NCI-H2107 (cell line): ENCODE measurements at places on chromosomes 16 and 17.

GRCh38 chr17:80109066-80109660, 7.8 kb downstream of the GAA start:
- DNase-seq = no peak

DNA sequence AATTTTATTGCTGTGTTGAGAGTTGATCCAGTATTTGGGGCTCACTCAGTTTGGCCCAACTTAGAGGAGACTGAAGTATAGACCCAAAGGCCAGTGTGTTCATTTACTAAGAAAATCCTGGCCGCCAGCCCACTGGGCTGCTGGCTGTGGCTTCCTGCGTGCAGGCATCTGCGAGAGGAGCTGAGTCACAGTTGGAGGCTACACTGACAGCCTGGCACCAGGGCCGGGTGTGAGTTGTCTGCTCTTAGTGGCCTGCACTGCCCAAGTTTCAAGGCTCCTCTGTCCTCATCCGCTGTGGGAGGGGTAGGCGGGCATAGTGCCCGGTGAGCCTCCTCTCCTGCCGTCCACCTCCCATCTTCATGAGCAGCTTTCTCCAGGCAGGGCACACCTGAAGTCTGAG, 54.2 kb downstream of the PLD6 start:
- no peak for DNase-seq

DNA sequence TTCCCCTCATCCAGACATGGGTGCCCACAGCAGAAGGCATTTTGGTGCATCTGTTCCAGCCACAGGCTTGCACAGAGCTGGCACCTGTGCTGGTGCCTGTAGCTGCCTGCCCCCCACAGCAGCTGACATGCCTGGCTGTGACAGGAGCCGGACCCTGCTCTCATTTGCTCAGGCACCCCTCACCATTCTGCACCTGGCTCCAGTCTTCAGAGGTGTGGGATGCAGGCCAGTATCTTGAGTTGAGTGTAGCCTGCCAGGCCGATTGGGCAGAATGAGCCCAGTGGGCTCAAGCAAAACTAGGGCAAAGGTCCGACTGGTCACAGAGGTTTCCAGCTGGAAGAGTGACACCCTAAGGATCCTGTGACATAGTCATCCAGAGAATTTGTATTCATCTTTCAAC, 887.7 kb downstream of the CDH11 start:
- DNase-seq = no peak

- DNase-seq = no peak
These were observed 12.7 kb upstream of the RABEP1 start for GRCh38 chr17:5269241-5269960.

DNA sequence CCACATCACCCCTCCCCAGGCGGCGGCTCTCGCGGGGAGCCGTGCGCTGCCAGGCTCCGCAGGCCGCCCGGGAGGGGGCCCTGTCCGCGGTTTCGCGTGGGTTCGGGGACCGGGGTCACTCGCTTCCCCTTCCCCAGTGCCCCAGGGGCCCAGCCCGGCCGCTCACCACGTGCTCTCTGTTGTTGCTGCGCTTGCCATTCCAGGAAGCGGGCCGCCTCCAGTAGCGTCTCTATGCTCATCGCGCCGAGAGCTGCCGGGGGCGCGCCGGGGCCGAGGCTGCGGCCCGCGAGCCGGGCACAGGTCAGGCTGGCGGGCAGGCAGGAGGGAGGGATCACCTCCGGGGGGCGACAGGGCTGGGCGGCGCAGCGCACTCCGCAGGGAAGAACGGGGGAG, 390 bp downstream of the MNT start:
- DNase-seq = no peak

DNA sequence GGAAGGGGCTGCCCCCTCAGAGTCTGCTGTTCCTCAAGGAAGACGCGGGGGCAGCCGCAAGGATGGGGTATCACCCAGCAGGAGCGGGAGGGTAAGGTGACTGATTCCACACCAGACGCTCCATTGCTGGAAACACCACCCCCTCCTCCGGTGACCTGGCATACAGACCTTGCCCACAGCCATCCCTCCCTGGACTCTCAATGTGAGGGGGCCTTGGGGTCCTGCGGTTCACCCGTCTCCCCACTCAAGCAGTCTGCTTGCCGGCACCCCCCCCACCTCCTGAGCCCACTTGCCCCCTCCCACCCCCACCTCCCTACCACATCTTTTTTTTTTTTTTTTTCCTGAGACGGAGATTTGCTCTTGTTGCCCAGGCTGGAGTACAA, 12.1 kb upstream of the HS3ST6 start:
- DNase-seq = no peak

DNA sequence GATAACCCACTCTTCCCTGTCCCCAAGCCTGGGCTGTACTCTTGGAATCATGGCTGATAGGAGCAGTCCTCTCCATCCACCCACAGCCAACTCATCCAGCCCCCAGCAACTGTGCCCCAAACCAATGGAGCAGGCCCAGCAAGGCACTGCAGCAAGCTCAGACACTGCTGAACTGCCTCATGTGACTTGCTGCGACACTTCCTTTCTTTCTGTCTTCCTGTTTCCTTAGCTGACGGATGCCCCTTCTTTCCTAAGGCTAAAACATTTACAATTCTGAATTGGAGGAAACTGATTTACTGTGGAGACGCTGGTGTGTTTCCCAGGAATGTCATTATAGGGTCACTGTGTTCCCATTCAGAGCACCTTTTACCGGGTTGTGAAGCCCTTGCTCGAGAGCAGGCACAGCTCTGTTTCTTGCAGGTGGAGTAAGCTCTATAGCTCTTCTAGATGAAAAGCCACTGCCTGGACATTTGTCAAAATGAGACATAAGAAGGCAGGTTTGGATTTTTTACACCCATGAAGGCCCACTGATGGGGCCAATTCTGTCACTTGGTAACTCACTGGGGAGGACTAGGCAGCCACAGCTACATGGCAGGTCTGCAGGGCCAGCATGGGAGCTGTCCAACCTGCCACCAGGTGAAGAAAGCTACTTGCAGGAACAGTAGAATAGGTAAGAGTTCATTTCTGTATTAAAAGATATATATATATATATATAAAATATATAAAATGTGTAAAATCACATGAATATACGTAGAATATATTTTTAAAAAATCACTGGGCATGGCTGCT, 27.4 kb downstream of the TMEM11 start:
- no peak for DNase-seq

DNA sequence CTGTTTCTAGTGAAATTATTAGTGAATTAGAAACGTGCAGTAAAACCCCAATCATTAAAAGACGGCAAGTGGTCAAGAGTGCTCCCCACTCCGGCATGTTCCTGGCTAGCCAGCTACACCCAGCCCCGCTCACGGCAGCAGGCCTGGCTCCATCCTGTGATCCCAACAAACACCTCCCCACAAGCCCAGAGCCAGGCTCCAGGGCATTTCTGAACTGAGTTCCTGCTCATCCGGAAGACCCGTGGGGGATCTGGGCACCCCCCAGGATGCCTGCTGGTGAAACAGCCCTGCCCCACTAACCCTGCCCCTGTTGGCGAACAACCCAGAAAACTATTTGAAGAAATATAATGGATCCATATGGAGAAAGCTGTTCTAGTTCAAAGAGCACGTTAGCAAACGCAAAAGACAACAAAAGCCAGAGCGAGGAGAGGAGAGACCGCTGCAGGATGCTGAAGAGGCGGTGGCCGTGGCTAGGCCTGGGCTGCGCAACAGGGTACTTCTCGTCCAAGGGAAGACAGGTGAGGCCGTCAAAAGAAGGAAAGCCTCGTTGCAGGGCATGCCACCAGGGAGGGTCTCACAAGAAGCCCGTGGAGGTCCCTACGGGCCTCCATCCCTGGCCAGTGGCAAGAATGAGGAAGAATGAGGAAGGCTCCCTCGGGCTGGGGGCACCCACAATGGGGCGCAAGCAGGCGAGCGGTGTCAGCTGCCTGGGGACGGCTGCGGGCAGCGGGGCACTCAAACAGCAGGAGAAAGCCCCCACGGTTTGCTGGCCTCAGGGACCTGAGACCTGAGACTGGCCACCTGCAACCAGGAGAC, 19.2 kb downstream of the SLC16A3 start:
- no peak for DNase-seq

- no peak for DNase-seq
These were observed 269.5 kb downstream of the MAP2K4 start for GRCh38 chr17:12290207-12290606.

DNA sequence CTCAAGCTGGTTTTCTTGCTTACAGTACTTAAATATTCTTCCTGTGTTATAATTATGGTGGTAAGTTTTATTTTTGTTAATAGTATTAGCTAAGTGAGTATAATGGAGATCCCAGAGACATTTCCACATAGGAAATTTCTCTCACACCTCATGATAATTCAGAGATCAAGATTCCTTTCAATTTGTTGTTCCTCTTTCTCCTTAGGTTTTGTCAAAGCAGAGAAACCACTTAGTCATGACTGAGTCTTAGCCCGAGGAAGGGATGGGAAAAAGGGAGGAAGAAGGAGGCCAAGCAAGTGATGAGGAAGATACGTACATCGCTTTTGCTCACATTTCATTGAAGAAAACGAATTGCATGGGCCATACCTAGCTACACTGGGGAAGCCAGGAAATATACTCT, 18.4 kb downstream of the ESRP2 start:
- no peak for DNase-seq

GRCh38 chr17:65434251-65434650, 127.2 kb downstream of the AXIN2 start:
- no peak for DNase-seq

DNA sequence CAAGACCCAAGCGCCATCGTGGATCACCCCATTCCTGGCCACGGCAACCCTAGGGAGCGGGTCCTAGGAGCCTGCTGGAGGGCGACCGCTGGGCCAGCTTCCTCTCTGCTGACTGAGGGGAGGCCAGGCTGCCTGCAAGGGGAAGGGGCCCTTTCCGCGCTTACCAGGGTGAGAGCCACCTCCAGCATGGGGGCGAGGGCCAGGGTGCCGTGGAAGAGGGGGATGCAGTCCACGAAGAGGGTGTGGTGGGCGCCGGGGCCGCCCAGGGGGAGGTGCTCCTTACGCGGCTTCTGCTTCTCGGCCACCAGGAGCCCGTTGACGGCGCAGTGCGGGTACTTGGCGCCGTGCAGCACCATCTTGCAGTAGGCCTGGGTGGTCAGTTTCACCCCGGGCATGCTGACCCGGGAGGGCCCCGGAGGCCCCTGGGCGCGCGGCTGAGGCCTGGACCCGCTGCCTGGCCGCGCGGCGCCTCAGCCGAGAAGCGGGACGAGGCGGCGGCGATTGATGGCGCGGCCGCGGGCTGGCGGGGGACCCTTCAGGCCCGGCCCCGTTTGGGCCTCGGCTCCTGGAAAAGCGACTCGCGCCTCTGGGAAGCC, 345 bp downstream of the EMC8 start:
- DNase-seq = no peak

GRCh38 chr17:61532826-61533225, 58.2 kb downstream of the NACA2 start:
- DNase-seq = no peak

DNA sequence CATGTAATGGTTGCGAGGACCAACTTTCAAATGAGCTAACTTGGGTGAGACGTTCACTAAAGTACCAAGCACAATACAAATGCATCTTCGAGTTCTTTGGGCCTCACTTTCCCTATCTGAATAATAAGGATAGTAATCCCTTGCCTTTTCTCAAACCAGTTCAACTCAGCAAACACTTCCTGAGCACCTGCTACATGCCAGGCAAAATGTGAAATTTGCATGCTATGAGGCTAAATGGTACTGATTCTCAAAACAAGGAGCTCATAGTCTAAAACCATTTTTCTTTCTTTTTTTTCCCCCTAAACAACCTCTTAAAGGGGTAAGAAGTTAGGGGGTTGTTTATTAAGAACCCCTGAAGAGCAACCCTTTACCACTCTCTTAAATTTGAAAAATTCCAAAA, 101.4 kb upstream of the HLF start:
- DNase-seq = no peak

GRCh38 chr17:41777157-41777573, 9.3 kb downstream of the JUP start:
- no peak for DNase-seq

DNA sequence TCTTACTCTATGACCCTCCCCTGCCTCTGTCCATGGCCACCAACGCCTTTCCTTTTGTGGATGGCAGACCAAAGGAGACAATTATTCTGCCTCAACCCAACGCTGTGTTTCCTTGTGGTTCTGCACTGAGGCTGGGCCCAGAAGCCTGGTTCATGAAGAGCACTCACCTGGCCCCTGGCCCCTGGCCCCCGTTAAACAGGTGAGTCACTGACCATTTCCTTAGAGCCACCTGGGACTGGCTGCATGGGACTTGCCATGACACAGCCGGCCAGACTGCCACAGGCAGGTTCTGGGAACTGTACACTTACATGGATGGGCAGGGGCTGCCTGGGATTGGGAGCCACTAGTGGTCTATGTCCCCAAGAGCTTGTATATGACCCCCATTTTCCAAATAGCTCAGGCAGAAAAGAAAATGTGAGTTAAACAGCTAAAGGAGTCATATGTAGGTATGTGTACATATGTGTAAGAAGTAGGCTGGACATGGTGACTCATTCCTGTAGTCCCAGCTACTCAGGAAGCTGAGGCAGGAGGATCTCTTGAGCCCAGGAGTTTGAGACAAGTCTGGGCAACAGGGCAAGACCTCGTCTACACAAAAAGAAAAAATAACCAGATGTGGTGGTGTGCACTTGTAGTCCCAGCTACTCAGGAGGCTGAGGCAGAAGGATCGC, 181.9 kb upstream of the CACNG5 start:
- no peak for DNase-seq

- DNase-seq = no peak
These were observed 586 bp downstream of the UBALD2 start for GRCh38 chr17:76265624-76266243.

GRCh38 chr16:69663846-69664245, 62.5 kb downstream of the NQO1 start:
- no peak for DNase-seq

DNA sequence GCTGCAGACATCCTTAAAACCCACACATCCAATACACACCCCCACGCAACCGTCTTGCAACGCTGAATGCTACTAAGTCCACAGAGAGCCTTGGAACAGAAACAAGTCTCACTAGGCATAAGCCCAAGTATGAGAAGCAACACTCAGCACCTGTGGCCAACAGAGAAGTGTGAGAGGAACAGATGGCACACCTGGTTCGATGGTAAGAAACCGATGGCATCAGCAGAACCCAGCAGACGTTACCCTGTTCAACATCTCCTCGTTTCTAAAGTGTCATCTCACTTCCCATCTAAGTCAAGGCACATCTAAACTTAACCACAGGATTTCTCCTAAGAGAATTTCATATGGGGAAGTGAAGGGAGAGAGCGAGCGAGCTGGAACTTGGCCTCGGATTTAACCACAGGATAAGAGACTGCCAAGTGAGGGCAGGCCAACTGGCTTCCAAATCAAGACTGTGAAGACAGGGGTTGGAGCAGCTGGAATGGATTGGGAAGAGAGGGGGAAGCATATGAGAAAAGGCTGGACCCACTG, 41.0 kb downstream of the NXPH3 start:
- DNase-seq = no peak

GRCh38 chr16:12440228-12440530, 363.5 kb downstream of the CPPED1 start:
- no peak for DNase-seq

DNA sequence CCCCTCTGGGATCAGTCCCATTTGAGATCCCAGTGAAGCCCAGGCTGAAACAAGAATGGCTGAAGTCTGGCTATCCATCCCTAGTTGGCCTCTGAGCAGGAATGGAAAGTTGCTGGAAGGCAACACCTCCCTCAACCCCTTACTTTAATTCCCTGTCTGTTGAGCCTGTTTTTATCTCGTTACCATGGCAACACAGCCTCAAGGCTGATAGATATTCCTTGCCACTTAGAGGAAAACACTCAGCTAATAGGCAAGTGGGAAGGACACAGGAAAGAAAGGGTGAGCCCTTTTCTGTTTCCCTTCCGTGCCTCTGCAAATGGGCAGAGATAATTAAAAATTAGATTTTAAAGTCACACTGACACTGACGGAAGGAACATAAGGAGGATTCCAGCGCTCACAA, 75.5 kb upstream of the CLEC3A start:
- no peak for DNase-seq
